Activated T-cell treated with anti-CD3 and anti-CD28 coated beads for 48 hours (primary cell): ENCODE measurements at places on chromosomes 7 and 10.

- DNase-seq, result no peak
Observed at GRCh38 chr7:4768597-4769569, 6.5 kb upstream of the AP5Z1 start.

DNA sequence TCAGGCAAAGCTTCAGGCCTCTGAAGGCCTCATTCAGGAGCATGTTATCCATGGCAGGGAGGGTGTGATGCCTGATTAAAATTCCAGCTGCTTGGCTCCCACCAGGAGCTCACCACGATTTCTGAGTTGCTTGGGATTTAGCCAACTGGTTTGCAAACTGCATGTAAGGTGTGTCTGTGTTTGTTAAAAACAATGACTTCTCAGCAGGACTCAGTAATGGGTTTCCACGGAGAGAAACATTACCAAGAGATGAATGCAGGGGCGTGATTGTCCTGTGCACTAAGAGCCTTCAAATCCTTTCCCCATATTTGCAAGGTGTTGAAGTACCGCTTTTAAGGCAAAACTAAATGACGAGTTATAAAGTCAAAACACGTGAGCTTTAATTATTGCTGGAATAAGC lies 88.8 kb upstream of the BTBD16 start:
- no peak for DNase-seq

GRCh38 chr10:69061305-69062161 lies 26.4 kb upstream of the SRGN start:
- DNase-seq, result no peak

GRCh38 chr7:80724249-80724871 lies 85.9 kb downstream of the CD36 start:
- no peak for DNase-seq

DNA sequence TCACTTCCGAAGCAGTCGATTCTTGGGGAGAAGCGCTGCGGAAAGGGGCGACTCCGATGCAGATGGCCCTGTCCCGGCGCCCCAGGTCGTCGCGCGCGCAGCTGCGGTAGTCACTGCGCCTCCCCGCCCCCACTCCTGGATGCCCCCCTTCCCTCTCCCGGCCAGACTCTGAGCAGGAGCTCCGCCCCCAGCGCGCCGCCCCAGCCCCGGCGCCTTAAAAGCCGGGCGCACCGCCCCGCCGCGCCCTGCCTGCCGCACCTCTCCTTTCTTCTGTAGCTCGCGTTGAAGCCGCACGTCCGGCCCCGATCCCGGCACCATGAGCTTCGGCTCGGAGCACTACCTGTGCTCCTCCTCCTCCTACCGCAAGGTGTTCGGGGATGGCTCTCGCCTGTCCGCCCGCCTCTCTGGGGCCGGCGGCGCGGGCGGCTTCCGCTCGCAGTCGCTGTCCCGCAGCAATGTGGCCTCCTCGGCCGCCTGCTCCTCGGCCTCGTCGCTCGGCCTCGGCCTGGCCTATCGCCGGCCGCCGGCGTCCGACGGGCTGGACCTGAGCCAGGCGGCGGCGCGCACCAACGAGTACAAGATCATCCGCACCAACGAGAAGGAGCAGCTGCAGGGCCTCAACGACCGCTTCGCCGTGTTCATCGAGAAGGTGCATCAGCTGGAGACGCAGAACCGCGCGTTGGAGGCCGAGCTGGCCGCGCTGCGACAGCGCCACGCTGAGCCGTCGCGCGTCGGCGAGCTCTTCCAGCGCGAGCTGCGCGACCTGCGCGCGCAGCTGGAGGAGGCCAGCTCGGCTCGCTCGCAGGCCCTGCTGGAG lies at the start of gene INA:
Gene INA (plus strand): TSS at position 243 of the 817 bp plus-strand sequence. CDS start 74 bp downstream, at position 317.
- peak; percentile 39 for DNase-seq

DNA sequence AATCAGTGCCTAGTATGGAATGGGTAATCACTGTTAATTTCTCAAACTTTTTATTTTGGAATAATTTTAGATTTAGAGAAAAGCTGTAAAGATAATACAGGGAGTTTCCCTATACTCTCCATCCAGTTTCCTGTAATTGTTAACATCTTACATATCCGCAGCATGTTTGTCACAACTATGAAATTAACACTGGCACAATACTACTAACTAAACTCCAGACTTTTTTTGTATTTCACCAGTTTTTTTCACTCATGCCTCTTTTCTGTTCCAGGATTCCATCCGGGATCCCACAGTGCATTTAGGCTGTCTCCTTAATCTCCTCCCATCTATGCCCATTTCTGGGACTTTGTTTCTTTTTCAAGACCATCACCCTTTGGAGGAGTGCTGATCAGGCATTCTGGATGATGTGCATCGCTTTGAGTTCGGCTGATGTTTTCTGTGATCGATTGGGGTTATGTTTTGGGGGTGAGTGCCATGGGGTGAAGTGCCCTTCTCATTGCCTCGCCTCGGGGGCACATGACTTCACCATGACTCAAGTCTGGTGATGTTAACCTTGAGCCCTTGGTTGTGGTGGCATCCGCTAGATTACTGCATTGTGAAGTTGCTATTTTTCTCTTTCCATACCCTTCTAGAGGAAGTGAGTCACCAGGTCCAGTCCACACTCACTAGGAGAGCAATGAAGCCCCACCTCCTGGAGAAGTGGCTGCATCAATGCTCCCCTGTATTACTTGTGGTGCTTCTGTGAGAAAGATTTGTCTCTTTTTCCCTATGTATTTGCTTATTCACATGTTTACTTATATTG lies 43.9 kb upstream of the GRB10 start:
- peak; percentile 41 for DNase-seq

GRCh38 chr10:3807928-3808496 lies 23.0 kb upstream of the KLF6 start:
- DNase-seq, result no peak

GRCh38 chr10:26863351-26864076 lies 2.8 kb upstream of the ABI1 start:
- DNase-seq, result no peak
